IMR-90 (cell line): ENCODE measurements at places on chromosomes 6 and 20. TPM values are rescaled to one million over a fixed set of nuclear protein-coding genes. Genes with fewer than 3 reads are reported as not detected.

The AGPAT1 gene
- 27.2 TPM in 2 replicates for total RNA-seq

The BCAS1 gene
- under 0.01 TPM in 2 replicates for total RNA-seq

The BPI gene
- not detected in 2 replicates for total RNA-seq

The CTAGE9 gene
- not detected in 2 replicates for total RNA-seq

- no peak for DNase-seq
These were observed 6.9 kb upstream of the NSFL1C start for GRCh38 chr20:1473246-1474220.

The SLC13A3 gene
- total RNA-seq, result 2.5 and 2.8 TPM in 2 replicates

- no peak for DNase-seq
These were observed 9.8 kb upstream of the TOX2 start for GRCh38 chr20:43904827-43905177.

The LY6G6C gene
- not detected in 2 replicates for total RNA-seq

The TNFAIP3 gene
- 4.4 and 5.0 TPM in 2 replicates for total RNA-seq

The PKHD1 gene
- total RNA-seq, result not detected in 2 replicates

DNA sequence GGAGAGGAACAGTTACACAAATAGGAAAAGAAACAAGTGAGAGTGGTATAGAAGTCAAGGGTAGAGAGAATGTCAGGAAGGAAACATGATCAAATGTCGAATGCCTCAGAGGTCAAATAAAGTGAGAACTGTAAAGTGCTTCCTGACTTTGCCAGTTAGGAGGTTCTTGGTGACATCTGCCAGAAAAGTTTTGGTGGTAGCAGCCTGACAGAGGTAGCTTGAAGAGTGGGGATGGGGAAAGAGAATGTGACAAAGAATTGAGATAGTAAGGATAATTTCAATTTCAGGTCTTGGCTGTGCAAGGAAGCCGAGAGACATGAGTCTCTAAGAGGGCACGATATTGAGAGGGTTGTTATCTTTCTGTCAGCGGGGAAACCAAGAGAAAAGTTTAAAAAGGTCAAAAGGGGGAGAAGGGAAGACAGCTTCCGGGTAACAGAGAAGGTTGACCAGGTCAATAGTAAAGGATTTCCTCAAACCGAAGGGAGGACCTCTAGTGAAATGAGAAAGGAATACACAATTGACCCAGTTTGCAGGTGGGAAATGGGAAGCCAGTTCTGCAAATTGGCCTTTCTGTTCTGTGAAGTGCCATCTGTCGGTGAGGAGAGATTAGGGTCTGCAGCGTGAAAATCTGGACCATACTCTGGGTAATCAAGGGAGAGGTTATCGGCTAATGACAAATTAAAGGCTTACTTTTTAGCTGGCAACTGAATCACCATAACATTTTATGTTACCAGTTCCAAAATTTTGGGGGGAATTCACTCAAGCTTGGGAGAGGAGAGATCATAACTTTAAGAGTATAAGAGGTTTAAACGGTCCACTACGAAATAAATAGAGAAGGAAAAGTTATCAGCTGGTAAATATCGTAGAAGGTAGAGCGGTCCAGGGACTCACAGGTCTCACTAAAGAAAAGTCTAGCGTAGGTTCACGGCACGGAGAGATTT is 973 bp upstream of the BRD2 start:
- DNase-seq, result peak; percentile 49

The MCCD1 gene
- total RNA-seq, result not detected in 2 replicates

DNA sequence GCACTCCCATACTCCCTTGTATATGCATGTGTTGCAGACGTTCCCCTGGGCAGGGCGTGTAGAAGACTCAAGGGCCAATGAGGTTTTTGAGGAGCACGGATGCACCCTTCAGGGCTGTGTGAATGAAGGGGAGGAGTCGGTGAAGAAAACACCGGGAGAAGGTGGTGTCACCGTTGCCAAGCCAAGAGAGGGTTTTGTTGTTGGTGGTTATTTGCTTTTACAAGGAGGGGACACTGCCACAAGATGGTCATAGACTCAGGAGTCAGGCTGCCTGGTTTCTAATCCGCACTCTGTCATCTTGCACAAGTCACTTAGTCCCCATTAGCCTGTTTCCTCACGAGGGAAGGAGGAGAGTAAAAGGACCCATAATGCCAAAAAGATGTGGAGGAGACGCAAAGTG is 124.0 kb downstream of the PXDC1 start:
- DNase-seq, result no peak

The OTOR gene
- not detected in 2 replicates for total RNA-seq

The MOXD1 gene
- 10.0 and 10.6 TPM in 2 replicates for total RNA-seq

The LRRN4 gene
- total RNA-seq, result under 0.01 TPM in 2 replicates

GRCh38 chr6:31057426-31058003 is 47.2 kb downstream of the MUC22 start:
- peak; percentile 63 for DNase-seq

GRCh38 chr20:52899041-52899608 is 73.0 kb upstream of the TSHZ2 start:
- DNase-seq, result no peak

DNA sequence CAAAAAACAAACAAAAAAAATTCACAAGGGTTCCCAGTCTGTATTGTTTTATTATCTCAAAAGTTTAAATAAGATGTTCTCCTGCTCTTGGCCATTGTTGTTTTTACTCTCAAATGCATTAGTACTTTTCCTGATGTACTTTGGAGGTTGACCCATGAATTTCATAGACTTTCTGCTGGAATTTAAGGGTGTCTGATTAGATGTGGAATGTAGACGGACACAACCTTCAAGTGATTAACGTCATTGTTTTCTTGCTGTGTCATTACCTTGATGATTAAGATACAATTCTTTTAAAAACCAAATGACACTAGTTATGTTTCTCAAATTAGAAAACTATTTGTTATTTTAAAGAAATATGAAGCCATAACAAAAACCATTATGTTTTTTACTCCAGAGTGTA is 421.4 kb upstream of the RUNX2 start:
- no peak for DNase-seq

The SLC22A16 gene
- total RNA-seq, result not detected in 2 replicates

- peak; percentile 54 for DNase-seq
These were observed 28.8 kb downstream of the RWDD2A start for GRCh38 chr6:83221889-83222479.

DNA sequence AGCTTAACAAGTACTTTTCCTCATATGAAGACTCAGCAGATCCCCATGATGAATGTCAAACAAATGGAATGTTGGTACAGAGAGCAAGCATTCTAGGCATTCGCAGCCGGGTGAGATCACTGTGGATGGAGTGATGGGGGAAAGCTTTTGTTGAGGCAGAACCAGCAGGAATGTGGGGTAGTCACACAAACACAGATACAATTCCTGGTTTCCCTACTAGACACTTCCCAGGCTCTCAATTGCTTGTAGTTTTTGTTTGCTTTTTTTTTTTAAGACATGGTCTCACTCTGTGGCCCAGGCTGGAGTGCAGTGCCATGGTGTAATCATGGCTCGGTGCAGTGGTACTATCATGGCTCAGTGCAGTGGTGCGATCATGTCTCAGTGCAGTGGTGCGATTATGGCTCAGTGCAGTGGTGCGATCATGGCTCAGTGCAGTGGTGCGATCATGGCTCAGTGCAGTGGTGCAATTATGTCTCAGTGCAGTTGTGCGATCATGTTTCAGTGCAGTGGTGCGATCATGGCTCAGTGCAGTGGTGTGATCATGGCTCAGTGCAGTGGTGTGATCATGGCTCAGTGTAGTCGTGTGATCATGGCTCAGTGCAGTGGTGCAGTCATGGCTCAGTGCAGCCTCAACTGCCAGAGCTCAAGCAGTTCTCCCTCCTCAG is 15.4 kb upstream of the IER3 start:
- peak; percentile 98 for DNase-seq

The POU3F2 gene
- total RNA-seq, result not detected in 2 replicates

DNA sequence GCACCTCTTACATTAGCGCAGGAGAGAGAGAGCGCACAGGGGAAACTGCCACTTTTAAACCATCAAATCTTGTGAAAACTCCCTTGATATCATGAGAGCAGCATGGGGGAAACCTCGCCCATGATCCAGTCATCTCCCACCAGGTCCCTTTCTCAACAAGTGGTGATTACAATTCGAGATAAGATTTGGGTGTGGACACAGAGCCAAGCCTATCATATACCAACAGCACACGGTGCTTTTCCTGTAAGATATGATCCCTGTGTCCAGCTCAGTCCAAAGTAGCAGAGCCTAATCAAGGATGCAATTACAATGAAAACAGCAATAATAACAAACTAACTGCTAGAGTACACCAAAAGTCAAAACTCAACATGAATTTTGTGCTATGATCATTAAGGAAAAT is 148.7 kb upstream of the TCF21 start:
- DNase-seq, result no peak
